ENCODE measurements at places on chromosomes 13 and 19.

GRCh38 chr13:51412431-51412830, 40.4 kb downstream of the INTS6 start:
- no peak for DNase-seq

DNA sequence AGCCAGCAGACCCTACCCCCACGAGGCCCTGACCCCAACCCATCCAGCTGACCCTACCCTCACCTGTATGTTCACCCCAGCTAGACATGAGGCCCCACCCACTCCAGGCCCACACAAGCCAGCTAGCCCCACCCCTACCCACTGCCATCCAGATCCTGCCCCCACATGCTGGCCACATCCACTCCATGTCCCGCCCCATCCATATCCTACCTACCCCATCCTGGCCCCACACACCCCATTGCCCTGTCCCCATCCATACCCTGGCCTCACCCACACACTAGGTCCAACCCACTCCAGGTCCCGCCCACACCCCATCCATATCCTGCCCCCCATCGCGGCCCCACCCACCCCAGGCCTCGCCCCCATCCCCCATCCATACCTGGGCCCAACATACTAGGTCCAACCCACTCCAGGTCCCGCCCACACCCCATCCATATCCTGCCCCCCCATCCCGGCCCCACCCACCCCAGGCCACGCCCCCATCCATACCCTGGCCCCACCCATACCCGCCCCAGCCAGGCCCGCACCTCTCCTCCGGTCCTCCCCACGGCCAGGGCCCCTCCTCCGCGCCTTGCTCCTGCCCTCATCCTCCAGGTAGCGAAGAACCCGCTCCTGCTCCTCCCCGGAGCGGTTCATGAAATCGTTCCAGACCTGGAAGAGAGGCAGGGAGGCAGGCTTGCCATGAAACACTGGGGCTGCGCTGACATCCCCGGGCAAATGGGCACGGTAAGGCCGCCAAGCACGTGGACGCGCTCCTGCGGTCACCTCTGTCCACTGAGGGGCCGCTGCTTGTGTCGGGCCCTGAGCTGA, 7.2 kb downstream of the RNU6-9 start:
- DNase-seq = no peak

- DNase-seq = no peak
Measured at GRCh38 chr13:44865722-44866410, 123.4 kb downstream of the NUFIP1 start.

GRCh38 chr13:114077933-114078325, 54.5 kb downstream of the RASA3 start:
- no peak for DNase-seq

GRCh38 chr13:102128216-102128810, 273.5 kb downstream of the FGF14 start:
- DNase-seq = no peak

DNA sequence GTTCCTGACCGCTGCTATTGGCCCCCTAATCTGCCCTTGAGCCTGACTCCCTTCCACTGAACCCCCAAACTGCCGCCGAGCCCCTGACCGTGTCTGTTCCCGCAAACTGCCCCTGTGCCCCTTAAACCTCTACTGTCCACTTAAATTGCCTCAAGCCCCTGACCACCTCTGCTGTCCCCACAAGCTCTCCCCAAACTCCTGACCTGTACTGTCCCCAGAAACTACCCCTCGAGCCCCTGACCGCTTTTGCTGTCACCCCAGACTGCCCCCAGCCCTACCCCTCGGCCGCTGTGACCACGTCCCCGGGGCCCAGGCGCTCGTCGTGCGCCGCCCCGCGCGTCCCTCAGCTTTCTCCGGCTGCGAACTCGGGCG, 382 bp downstream of the ZNF77 start:
- DNase-seq = no peak

DNA sequence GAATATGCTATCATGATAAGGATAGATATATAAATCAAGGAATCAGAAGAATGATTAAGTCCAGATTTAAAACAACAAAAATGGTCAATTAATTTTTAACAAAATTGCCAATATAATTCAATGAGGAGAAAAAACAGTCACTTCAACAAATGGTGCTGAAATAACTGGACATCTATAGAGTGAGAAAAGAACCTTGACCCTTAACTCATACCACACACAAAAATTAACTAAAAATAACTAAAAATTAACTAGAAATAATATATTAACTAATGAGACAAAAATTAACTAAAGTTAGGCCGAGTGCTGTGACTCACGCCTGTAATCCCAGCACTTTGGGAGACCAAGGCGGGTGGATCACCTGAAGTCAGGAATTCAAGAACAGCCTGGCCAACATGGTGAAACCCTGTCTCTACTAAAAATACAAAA, 9.5 kb downstream of the LGALS7 start:
- no peak for DNase-seq

GRCh38 chr13:93235258-93236015, 8.8 kb downstream of the GPC6 start:
- no peak for DNase-seq

DNA sequence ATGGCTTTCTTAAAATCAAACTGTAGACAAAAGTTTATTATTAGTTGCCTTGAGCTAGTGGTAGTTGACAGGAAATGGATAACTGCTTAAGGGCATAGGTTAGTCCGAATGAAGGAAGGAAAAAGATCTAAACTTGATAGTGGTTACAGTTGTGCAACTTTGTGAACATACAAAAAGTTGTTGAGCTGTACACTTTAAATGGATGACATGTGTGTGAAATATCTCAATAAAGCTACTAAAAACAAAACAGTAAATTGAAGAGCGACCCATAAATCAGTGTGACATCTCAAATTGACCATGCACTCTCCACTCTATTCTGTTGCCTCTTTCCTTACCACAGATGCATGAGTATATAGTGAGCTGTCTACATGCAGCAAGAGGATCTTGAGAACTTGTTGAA, 1757.8 kb downstream of the PCDH9 start:
- DNase-seq = no peak

DNA sequence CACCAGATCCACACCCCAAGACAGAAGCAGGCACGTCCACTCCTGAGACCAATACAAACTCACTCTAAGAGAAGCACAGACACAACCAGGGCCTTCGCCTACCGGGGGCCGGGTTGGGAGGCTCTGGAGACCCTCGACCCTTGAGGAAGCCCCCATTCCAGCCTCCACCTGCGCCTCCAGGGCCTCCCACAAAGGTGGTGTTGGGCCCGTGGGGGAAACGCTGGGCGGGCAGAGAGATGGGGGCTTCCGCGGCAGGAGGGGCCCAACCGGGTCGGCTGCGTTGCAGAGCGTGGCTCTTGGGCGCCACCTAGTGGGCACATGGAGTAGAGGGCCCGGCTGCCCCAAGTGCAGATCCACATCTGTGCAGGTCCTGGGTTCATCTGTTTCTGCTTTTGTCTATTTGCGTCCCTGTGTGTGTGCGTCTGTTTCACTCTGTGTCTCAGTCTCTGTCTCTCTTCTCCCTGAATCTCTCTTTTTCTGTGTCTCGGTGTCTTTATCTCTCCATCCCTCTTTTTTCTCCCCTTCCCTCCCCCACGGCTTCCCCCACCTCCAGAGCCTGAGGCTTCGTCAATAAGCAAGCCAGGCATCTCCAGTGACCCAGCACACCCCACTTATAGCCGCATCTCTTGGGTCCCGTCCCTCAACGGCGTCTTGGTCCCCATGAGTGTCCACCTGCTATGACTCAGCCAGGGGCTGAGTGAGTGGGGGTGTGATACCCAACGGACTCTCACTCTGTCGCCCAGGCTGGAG, 10.5 kb upstream of the TINCR start:
- peak; percentile 65 for DNase-seq

DNA sequence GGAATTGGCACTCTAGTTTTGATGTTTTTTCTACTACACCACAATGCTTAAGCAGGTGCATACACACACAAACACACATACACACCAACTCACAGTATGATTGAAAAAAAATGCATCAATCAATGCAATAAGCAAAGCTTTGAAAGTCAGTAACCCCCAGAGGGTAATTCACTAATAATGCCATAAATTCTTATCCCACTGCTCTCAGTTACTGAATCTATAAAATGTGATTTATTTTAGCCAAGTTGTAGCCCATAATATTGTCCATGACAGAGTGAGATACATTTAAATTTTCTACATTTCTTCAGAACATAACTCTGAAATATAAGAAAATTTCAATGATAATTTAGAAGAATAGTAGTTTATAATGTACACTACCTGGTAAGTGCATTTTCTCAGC, 87.9 kb downstream of the LIG4 start:
- DNase-seq = no peak

- no peak for DNase-seq
Measured at GRCh38 chr13:93151277-93151676, 75.3 kb upstream of the GPC6 start.

DNA sequence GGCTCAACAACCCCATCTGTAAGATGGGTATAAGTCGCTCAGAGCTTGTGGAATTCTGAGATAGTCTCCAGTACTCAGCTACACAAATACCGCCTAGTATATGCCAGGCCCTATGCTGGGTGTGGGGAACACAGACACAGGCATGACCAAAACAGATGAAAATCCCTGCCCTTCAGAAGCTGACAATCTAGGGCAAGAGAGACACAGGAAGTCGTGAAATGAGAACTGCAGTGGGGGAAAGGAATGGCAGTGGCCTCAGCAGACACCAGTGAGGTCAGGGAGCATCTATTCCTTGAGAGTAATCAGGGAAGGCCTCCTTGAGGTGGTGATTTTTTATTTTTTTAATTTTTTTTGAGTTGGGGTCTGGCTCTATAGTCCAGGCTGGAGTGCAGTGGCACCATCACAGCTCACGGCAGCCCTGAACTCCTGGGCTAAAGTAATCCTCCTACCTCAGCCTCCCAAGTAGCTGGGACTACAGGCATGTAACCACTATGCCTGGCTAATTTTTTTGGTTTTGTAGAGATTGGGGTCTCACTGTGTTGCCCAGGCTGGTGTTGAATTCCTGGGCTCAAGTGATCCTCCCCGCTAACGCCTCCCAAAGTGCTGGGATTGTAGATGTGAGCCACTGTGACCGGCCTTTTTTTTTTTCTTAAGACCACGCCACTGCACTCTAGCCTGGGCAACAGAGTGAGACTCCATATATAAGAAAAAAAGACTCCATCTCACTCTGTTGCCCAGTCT, 3.2 kb downstream of the TMIGD2 start:
- DNase-seq = no peak

DNA sequence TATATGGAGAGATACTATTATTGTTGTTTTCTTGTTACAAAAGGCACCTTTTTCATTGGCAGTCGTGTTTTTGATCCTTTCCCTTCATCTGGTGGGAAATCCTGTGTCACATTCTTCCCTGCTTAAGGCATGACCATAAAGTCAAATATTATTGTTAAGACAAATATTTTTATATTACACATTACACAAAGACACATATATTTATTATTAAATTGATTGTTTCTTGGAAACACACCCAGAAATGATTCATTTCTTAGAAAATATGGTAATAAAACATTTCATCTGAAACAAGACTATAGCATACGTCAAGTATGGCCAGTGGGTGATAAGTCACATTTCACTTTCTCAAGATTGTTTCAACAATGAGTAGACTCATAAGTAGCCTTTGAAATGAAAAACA, 77.3 kb downstream of the KCTD12 start:
- no peak for DNase-seq

GRCh38 chr19:1853295-1854038, 5.2 kb upstream of the REXO1 start:
- peak; percentile 77 for DNase-seq

DNA sequence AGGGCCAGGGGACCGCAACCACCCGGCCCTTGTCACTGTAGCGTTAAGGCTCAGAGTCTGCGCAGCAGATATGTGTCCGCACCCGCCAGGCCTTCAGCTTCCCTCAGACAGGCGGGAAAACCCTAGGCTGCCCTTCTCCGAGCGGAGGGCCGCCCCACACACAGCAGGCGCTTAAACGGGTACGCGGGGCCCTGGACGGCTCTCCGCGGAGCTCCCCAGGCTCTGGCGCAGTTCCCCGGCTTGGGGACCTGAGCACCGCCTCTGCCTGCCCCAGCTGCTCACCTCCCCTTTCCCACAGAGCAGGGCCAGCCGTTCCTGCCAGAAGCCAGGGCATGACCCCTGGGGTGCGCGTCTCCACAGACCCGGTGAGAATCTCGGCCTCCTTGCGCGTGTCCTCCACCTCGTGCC, 593 bp downstream of the ZNF135 start:
- DNase-seq = no peak

DNA sequence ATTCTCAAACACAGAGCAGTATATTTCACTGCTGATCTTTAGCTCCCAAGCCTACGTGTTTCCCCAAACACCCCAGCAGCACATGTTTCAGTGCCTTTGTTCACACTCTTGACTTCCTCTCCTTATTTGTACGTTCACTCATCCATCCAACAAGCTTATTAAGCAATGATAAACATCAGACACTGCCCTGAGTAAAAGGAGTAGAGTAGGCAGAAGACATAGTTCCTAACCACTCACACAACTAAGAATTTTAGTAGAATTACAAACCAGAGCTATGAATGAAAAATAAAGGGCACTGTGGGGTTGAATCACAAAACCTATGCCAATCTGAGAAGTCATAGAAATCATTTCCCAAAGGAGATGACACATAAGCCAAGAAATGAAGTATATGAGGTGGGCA, 213.5 kb downstream of the DIAPH3 start:
- DNase-seq = no peak

- DNase-seq = no peak
Measured at GRCh38 chr13:63463782-63464610, 2048.3 kb upstream of the PCDH20 start.

- DNase-seq = no peak
Measured at GRCh38 chr13:107993239-107993949, 221.9 kb downstream of the LIG4 start.

DNA sequence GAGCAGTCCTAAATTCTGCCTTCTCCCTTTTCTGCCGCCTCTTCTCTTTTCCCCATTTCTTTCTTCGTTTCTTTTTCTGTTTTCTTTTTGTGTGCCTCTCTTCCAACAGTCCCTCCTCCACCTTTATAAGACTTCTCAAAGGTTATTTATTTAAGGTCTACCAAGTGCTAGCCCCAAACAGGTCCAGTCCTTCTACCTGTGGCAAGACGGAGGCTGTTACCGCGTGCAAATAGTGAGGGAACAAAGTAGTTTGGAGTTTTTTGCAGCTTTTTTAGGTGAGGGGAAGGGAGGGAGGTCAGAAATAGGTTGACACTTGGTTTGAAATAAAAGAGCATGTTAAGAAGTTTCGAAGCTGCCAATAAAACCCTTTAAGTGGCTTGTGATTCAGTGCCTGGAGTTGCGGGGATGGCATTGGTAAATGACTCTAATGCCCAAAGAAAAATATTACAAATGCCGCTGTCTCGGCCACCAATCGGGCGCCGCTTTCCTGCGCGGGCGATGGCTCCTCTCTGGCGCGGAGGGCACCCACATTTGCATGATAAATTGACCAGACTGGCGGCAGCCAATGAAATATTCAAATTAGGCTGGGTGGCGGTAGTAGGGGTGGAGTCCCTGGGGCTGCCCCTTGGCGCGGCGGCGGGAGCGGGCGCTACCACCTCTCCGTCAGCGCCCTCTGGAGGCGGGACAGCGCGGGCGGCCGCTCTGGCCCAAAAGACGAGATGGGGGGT, 7.5 kb upstream of the TSHZ3 start:
- DNase-seq = no peak

- no peak for DNase-seq
Measured at GRCh38 chr19:47623921-47624391, 15.0 kb downstream of the BICRA start.

- no peak for DNase-seq
Measured at GRCh38 chr19:28968721-28969120, 244.2 kb downstream of the UQCRFS1 start.
